CD14-positive monocyte (primary cell): ENCODE measurements at places on chromosomes 2 and 18.

DNA sequence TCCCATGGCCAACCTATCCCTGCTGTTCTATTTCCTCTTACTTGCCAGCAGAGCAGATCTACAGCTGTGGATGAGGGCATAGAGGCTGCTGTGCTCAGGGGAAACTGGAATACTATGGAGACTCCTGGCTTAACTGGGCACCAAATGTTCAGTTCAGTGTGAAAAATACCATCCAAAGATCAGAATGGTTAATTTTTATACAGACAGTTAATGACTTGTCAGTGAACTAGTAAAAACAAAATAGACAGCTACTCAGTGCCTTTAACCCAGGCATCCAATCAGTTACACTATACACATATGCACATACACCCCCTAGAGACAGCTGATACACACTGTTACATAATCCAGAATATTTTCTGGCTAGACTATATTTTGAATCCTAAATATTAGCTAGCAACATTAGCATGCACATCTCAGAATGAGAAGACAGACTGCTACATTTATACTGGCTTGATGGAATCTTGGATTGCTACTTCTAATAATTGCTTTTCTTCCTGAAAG lies 59.1 kb upstream of the WIPF1 start:
- no peak for DNase-seq

GRCh38 chr18:3692113-3692621 lies 242.2 kb downstream of the TGIF1 start:
- DNase-seq = no peak

DNA sequence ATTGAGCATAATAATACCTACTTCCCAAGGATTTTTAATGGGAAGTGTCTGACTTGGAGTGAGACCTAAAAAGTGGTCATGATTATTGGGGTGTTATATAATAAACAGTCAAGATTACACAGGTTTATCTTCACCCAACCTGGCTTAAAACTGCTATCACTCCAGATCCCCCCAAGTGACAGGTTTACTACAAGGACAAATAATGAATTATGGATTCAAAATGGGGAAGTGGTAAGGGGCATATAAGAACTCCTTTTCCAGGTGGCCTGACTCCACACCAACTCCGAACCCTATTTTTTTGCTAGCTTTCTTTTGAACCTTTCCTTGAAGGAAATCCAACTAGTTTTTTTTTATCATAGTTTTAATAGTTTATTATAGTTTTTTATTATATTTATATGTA lies 663.0 kb upstream of the FANCL start:
- DNase-seq = no peak

DNA sequence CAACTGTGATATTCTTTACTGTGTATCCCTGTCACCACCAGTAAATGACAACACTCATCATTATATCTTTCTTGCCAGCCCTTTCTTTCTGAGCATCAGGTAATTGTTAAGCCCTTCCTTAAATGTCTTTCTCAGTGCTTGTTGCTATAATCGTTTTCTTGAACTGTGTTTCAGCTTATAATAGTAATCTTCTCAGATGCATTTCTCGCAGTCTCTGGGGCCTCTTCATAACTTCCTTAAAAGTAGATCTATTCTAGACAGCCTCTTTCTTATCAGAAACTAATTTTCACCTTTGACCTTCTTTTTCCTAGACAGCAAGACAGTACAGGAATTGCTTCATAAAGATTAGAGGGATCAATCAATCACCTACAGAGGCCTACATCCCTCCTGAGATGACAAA lies 648.1 kb downstream of the CPS1 start:
- no peak for DNase-seq

- DNase-seq = no peak
These were observed 108.2 kb upstream of the UBE2E3 start for GRCh38 chr2:180872255-180872654.

- DNase-seq = no peak
These were observed 307.4 kb upstream of the VWC2L start for GRCh38 chr2:214103276-214104001.
